ENCODE measurements at places on chromosomes 3 and 15.

DNA sequence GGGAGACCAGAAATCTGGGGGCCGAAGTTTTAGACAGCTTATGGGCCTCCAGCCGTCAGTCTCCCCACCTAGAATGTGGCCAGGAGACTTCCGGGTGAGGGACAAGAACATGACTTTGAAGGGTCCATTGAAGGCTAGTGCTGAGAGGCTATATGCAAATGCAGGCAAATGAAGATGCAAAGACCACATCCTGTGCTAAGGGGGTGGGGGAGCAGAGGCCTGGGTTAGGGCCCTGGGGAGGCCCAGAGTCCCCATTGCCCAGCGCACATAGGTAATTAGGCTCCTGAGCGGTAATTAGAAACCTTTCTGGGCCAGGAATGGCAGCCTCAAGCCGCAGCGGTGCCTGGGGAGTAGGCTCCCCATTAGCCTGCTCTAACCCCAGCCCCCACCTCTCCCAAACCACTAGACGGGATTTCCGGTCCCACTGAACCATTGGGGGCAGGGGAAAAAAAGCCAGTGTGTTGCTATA is 6.8 kb downstream of the CSK start:
- DNase-seq, result no peak

- no peak for DNase-seq
These were observed 1.2 kb downstream of the EIF1B start for GRCh38 chr3:40310705-40311104.

DNA sequence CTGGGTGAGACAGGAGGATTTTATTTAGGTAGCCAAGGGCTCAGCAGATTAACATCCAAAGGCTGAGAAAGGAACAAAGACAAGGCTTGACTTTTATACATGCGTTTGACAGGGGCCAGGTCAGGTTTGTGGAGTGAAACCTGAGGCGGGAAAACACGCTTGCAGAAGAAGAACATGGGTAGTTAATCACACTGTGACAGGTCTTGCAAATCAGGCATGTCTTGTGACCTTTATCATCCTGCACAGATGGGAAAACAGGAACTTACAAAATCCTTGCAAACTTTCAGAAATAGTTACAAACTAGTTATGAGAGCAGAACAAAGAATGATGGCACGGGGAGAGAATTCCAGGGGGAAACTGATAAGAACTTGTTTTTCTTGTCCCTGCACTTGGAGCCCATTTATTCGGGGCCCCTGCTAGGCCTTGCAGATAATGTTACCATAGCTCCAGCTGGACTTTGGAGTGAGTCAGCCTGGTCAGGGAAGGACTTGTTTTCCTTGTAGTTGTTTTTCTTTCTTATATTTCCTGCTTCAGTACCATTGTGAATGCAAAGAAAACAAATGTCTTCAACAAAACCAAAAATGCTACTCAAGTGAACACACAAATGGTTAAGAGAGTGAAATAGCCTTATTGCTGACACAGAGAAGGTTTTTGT is 965.9 kb upstream of the ROBO1 start:
- no peak for DNase-seq

GRCh38 chr15:94703596-94703995 is 472.2 kb downstream of the MCTP2 start:
- no peak for DNase-seq

- DNase-seq, result no peak
These were observed 53.7 kb downstream of the DHX30 start for GRCh38 chr3:47856669-47857068.

DNA sequence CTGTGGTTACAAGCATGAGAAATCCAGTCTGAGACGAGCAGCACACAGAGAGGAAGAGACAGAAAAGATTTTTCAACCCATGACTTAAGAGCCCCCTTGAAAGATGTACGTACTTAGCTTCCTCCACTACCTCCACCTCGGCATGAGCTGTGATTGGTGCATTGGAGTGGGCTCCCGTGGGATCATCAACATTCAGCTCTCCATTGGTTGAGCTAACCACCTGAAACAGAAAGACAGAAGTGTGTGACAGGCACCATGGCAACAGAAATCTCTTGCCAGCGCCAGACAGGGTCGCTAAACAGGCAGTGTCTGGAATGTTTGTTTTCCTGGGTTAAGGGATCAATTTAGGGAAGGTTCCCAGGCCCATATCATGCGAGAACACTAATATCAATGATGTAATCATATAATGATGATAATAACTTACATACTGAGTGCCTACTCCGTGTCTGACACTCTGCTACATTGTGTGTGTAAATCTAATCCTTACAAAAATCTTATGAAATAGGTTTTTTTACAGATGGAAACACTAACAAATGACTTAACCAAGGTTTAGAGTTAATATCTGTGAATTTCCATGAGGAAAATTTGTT is 17.5 kb upstream of the PPIB start:
- no peak for DNase-seq

GRCh38 chr3:66989241-66989640 is 8.9 kb upstream of the KBTBD8 start:
- no peak for DNase-seq

DNA sequence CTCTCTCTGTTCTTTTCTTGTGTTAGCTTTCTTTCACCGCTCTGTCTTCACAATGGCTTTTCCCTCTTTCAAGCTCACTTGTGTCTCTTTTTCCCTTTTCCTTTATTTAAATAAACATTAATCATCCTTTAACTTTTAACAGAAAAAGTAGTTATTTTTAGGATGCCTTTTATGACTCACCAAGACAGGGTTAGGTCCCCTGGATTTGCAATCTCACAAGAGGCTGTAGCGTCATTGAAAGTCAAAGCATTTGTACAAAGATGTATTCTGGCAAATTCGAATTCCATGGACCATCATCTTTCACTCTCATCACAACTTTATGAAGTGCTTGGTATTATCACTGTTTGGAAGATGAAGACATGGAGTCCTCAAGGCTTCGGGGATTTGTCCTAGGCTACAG is 34.8 kb upstream of the MCTP2 start:
- no peak for DNase-seq

- DNase-seq, result no peak
These were observed 20.0 kb downstream of the ARHGEF3 start for GRCh38 chr3:56781762-56782161.

- DNase-seq, result no peak
These were observed 11.2 kb downstream of the PLA2G4B start for GRCh38 chr15:41849861-41850260.

- DNase-seq, result no peak
These were observed 40.6 kb upstream of the BCL2A1 start for GRCh38 chr15:80011596-80011995.

- no peak for DNase-seq
These were observed 26.0 kb downstream of the TMEM158 start for GRCh38 chr3:45199837-45200648.

DNA sequence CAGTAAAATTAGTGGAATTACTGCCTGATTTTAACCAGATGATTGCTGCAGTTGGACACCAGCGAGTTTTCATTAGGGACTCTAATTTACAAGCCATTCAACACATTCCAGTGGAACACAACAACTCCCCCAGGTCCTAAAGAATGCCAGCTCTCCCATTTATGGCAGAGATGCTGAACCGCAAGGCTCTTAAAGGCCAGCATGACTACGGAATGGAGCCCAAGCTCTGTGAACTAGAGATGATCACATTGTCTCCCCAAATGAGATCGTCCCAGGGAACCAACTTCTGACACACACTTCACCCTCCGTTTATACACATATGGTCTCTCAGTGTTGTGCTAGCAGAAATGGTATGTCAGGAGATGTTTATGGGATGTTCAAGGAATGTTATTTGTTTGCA is 446.2 kb upstream of the NR2F2 start:
- no peak for DNase-seq

- no peak for DNase-seq
These were observed 59.8 kb upstream of the PSMD6 start for GRCh38 chr3:64082961-64083541.

- DNase-seq, result no peak
These were observed 304.8 kb downstream of the EPHB1 start for GRCh38 chr3:135099734-135100355.

- DNase-seq, result no peak
These were observed 83.9 kb upstream of the MYO5C start for GRCh38 chr15:52379395-52380106.

DNA sequence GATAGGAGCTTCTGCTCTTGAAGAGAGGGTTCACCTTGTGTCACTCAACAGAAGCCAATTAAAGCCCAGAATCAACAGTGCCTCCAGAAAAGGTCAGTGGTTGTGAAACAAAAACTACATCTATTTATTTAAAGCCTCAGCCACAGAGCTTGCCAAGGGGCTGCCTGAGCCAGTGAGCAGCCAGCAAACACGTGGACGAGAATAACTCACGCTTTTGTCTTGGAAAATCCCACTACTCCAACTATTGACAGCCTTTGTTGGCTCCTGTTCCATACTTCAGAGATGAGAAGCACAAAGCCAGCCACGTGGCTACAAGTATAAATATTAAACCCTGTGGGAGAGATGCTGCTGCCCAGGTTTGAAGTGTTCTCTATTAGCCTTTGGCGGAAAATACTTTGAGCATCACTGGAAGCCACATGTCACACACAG is 10.3 kb downstream of the GPR156 start:
- DNase-seq, result no peak

DNA sequence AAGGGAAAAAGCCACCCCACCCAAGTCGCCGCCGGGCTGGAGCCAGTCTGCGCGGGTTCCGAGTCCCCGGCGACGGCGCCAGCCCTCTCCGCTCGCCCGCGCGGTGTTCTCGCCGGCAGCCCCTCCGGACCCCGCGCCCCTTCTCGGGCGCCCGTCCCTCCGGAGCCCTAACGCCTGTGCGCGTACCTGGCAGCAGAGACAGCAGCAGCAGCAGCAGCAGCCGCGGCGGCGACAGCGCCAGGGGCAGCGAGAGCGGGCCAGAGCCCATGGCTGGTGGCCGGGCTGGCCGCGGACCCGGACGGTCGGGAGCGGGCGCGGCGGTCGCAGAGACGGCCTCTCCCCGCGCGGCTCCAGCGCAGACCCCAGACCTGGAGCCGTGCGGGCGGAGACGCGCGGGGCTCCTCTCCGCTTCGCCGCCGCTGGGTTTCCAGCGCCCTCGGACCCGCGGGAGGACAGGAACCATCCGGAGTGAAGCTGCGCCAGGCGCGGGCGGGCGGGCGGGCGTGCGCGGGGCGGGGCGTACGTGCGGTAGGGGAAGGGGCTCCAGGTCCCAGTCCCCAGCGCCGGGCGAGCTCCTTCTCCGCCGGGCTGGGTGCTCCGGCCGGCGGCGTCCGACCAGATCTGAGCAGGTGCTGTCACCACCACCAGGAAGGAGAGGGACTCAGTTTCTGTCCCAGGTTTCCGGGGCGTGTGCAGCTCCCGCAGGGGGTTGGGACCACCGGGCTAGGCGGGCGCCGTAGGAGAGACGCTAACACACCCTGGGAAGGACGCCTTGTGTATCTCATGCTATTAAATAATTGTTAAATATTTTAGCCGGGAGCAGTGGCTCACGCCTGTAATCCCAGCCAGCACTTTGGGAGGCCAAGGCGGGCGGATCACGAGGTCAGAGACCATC is at the start of gene CHRNA3:
Gene CHRNA3, minus strand, starts transcription at position 470 of the 895 bp plus-strand sequence. Its CDS starts 202 bp downstream, at position 268.
- no peak for DNase-seq

GRCh38 chr3:99958222-99958912 is 140.7 kb downstream of the CMSS1 start:
- DNase-seq, result no peak

- DNase-seq, result no peak
These were observed 15.1 kb downstream of the FBXL22 start for GRCh38 chr15:63612300-63612699.

DNA sequence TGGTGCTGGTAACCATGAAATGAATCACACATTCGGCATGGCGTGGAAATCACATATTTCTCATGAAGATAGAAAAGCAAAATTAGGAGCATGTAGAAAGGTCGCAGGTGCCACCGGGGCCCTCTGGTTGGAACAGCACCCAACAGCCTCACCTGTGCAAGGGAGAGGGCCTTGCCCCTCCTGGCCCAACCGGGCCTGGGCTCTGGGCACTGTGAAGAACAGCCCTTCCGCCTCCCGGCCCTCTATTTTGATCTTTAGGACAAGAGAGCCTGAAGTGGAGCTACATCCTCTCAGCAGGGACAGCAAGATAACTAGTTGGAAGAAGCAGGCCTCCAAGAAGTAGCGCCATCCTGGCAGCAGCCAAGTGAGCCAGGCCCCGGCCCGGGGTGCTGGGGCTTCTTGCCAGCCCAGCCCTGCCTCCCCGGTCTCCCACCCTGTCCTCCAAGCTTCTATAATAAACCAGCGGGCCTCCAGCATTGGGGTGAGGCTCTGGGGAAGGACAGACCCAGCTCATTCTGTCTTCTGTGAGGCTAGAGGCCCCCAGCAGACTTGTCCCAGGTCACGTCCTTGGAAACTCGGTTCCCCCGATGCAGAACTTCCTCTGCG is 46.1 kb upstream of the FGD5 start:
- no peak for DNase-seq
